ENCODE measurements at places on chromosomes 7 and 10. TPM values are rescaled to one million over a fixed set of nuclear protein-coding genes. Genes with fewer than 3 reads are reported as not detected.

Gene ZWINT
- total RNA-seq: 11.6 TPM

Gene CADPS2
- 0.22 TPM for total RNA-seq

Gene CYP2E1
- total RNA-seq: 7.1 TPM

GRCh38 chr7:73844131-73844547, 1.8 kb upstream of the METTL27 start:
- no peak for DNase-seq

DNA sequence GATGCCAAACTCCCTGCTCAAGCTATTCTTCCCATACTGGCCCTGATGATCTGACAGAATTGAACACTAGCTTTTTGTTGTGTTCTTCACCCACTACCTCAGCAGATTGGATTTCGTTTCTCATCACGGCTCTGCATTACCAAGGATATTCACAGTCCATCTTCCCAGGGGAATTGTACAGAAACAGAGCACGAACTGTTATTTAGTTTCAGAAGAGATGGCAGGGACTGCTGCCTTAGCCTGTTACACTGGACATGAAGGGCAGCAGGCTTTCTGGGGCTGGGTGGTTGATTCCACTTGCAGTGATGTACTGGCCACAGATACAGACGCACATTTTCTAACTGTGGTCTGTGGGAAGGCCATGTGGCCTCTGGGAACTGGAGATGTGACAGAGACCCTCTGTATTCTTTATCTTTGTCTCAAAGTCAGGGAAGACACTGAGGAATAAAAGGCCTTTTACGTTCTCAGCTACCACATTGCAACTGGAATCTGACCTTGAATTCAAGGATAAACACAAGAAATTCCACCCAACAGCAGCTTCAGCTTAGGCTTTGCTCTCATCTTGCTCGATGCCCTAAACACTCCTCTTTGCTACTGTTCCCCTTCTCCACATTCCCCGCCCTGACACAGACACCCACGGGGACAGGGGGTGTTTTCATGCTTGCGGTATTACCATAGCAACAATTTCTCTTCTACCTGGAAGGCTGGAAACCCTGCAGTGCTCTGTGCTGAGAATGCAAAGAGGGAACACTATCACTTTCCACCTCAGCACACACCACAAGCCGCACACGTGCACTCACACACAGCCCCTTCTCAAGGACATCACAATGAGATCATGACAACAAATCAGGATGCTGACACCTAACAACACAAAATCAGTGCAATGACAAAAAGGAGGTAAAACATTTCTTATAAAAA, 81.7 kb downstream of the RNF216 start:
- DNase-seq: no peak

DNA sequence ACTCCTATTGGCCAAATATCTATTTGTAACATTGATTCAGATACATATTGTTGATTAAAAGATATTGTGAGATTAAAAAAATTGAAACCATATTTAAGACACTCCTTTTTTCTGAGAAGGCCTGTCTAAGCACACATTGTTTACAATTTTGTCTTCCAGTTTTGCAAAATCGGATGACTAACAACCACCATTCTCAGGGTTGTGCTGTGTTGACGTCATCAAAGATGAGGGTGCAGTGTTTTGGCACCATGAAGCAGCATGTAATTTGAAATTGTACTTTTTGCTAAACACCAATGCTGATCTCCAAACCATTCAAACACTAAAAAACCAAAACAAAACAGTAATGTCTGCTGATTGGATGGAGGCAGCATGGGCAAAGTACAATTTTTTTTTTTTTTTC, 7.4 kb downstream of the CREB5 start:
- DNase-seq: no peak

GRCh38 chr7:2470204-2471021, 5.8 kb downstream of the GRIFIN start:
- no peak for DNase-seq

- DNase-seq: no peak
These were observed 16.3 kb upstream of the ORAI2 start for GRCh38 chr7:102417105-102417504.

- DNase-seq: no peak
These were observed 14.3 kb downstream of the ADAM12 start for GRCh38 chr10:126373972-126374371.

DNA sequence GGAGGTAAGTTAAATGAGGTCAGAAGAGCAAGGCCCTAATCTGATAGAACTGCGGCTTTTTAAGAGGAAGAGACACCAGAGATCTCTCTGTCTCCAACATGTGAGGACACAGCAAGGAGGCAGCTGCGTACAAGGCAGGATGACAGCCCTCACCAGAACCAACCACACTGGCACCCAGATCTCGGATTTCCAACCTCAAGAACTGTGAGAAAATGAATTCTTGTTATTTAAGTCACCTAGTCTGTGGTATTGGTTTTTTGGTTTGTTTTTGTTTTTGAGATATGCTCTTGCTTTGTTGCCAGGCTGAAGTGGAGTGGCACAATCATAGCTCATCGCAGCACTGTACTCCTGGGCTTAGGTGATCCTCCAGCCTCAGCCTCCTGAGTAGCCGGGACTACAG, 127.2 kb downstream of the DLG5 start:
- no peak for DNase-seq

- DNase-seq: peak; percentile 31
These were observed 4.4 kb upstream of the ARID5B start for GRCh38 chr10:61896854-61897661.

- DNase-seq: no peak
These were observed 111.8 kb upstream of the AGR3 start for GRCh38 chr7:16993543-16993942.

- DNase-seq: peak; percentile 70
These were observed at the start of gene PAXIP1 for GRCh38 chr7:155003092-155003375. TSS of gene PAXIP1 (minus strand) at chr7:155003124. CDS start at chr7:155002929, 195 bp downstream.
